Activated T-cell treated with anti-CD3 and anti-CD28 coated beads, Interleukin-2, amount 50 U/mL, for 4 hours (primary cell): ENCODE measurements at places on chromosomes 11 and 22. TPM values are rescaled to one million over a fixed set of nuclear protein-coding genes. Genes with fewer than 3 reads are reported as not detected.

GRCh38 chr11:117279711-117280376 is 11.3 kb upstream of the BACE1-AS start:
- no peak for DNase-seq

- no peak for DNase-seq
Measured at GRCh38 chr11:15769203-15769602, 587.1 kb downstream of the SOX6 start.

DNA sequence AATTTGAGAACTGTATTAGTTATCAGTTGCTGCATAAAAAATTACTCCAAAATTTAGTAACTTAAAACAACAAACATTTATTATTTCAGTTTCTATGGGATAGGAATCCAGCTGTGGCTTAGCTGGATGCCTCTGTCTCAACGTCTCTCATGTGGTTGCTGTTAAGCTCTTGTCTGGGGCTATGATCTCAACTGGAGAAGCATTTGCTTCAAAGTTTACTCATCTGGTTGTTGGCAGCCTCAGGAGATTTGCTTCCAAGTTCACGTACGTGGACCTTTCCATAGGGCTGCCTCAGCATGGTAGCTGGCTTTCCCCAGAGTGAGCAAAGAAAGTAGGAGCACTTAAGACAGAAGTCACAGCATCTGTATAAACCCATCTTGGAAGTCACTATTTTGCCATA is 144.9 kb upstream of the SESN3 start:
- DNase-seq: no peak

- DNase-seq: no peak
Measured at GRCh38 chr22:17284466-17284865, 65.2 kb upstream of the ADA2 start.

- no peak for DNase-seq
Measured at GRCh38 chr11:17601256-17601671, 54.2 kb downstream of the OTOG start.

The XBP1 gene
- 79.7 TPM for total RNA-seq

The UCP3 gene
- 2.6 TPM for total RNA-seq
